ENCODE measurements at places on chromosomes 6 and 20. TPM values are rescaled to one million over a fixed set of nuclear protein-coding genes. Genes with fewer than 3 reads are reported as not detected.

DNA sequence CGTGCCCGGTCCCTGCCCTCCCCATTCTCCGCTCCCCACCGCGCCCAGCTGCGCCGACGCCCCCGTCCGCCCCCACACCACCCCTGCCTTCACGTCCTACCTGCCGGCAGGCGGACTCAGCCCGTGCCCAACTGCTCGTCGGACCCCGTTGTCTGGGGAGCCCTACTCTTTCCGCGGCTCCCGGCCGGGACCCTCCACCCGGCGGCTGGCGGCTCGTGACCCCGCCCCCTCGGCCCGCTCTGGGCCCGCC lies at the start of gene SERAC1:
TSS of gene SERAC1 (minus strand) at position 223 of the 250 bp plus-strand sequence. CDS start 9,899 bp downstream, outside the sequence.
- peaks cover 12% of the 10 kb centered on the region for H3K36me3 ChIP-seq
- peaks cover 18% of the 10 kb centered on the region for H3K4me1 ChIP-seq
- DNase-seq: no peak
- H3K27me3 ChIP-seq: no peaks in the 10 kb centered on the region

- H3K4me3 ChIP-seq: no peak overlapping the region
- DNase-seq: no peak
- peaks cover 5% of the 10 kb centered on the region for H3K36me3 ChIP-seq
- no peaks in the 10 kb centered on the region for H3K27me3 ChIP-seq
- H3K27ac ChIP-seq: no peak overlapping the region
- peaks cover 33% of the 10 kb centered on the region for H3K4me1 ChIP-seq
These were observed 82.1 kb downstream of the SLC23A2 start for GRCh38 chr20:4919047-4919704.

DNA sequence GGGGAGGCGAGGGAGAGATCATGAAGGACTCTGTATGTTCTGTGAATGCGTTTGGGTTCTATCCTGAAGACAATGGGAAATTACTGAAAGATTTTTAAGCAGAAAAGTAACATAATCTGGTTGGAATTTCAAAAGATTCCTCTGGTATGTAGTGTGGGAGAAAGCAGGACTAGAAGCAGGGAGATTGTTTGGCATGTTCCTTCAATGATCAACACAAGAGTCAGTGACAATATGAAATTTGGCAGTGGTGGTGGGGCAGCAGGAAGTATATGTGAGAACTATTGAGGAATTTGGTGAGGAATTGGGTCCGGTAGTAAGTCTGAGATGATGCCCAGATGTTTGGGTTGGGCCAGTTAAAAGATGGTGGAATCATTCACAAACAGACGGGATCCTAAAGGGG lies 348.7 kb downstream of the CD83 start:
- H3K4me3 ChIP-seq: no peak overlapping the region
- DNase-seq: no peak
- H3K4me1 ChIP-seq: peaks cover 8% of the 10 kb centered on the region
- H3K27ac ChIP-seq: no peak overlapping the region

DNA sequence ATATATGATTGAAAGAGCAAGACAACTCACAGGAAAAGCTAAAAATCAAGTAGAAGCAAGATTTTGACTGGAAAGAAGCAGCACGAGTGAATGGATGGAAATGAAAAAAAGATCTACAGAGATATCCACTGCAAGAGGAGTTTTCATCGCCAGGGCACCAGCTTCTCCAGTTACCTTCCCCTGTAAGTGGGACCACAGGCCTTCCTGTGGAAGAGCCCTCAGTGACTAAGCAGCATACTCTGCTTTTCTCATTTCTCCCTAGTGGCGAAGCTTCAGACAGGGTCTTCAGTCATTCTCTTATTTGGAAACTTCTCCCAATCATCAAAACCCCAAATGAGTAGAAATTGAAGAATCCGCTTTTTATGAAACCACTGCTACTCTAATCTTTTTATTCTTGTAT lies 40.5 kb downstream of the ADGRB3 start:
- no peak overlapping the region for H3K27ac ChIP-seq
- no peak for DNase-seq
- no peaks in the 10 kb centered on the region for H3K4me1 ChIP-seq
- H3K36me3 ChIP-seq: no peaks in the 10 kb centered on the region
- no peaks in the 10 kb centered on the region for H3K27me3 ChIP-seq

DNA sequence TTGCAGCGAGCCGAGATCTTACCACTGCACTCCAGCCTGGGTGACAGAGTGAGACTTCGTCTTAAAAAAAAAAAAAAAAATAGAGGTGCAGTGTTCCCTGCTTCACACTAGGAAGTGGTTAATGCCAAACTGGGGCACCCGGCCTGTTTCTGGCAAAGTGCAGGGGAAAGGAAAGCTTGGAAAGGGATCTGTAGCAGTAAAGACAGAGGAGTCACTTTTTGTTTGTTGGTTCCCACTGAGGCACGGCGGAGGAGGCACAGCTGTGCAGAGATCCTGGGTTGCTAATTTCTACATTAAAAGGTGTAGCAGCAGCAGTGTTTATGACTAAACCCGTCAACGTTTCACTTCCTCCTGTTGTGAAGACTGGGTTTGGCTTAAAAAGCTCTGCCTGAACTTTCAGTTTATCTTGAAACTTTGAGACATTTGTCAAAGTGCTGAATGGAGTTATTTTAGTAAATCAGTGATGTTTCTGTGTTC lies 125.6 kb downstream of the CARMIL1 start:
- H3K27me3 ChIP-seq: no peaks in the 10 kb centered on the region
- no peak for DNase-seq
- no peaks in the 10 kb centered on the region for H3K36me3 ChIP-seq
- no peak overlapping the region for H3K4me3 ChIP-seq
- H3K4me1 ChIP-seq: no peaks in the 10 kb centered on the region
- H3K27ac ChIP-seq: no peak overlapping the region

GRCh38 chr6:126530775-126531174 lies 190.9 kb downstream of the CENPW start:
- no peak for DNase-seq
- no peak overlapping the region for H3K4me3 ChIP-seq
- H3K27me3 ChIP-seq: no peaks in the 10 kb centered on the region
- H3K27ac ChIP-seq: no peak overlapping the region

DNA sequence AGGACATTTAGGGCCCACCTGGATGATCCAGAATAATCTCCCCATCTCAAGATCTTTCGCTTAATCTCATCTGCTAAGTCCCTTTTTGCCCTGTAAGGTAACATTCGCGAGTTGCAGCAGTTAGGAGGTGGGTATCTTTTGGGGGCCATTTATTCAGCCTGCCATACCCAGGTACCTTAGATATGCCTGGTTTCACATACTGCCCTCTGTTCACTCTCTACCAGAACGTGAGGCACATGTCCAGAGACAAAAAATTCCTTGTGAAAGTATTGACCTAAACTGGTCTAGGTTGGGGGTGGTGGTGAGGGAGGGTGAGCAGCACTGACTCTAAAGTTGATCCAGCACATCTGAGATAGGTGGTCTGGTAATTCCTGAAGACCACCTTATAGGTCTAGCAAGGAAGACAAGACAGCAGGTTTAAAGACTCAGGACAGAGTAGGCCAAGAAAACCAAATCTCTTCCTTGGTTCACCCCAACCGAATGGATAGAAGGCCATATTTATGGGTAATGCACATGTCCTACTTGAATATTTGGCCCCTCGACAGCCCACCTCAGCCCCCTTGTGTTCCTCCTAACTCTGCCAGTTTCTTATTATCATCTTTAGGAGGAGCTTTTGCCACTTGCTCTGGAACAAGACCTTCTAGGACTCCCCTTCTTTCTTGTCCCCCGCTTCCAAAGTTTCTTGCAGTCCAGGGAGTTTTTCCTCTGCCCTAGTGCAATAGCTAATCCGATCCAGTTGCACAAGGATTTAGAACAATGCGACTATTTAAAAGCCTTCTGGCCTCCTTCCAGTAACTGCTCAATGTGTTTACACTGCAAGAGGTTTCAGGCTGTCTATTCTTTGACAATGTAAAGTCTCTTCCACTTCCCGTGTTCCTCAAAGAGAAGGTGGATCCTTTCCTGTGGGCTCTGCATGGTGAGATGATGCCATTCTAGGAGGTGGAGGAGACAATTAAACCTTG lies 213.0 kb upstream of the LAMP5 start:
- peaks cover 3% of the 10 kb centered on the region for H3K36me3 ChIP-seq
- H3K27me3 ChIP-seq: no peaks in the 10 kb centered on the region
- no peak overlapping the region for H3K27ac ChIP-seq

GRCh38 chr6:77172578-77172977 lies 290.7 kb downstream of the HTR1B start:
- no peaks in the 10 kb centered on the region for H3K27me3 ChIP-seq
- no peak for DNase-seq
- H3K27ac ChIP-seq: no peak overlapping the region
- H3K4me3 ChIP-seq: no peak overlapping the region
- H3K36me3 ChIP-seq: no peaks in the 10 kb centered on the region

GRCh38 chr20:37385176-37385575 lies 39.2 kb downstream of the SRC start:
- no peak for DNase-seq
- peak overlapping the region; percentile 86 for H3K27ac ChIP-seq
- H3K36me3 ChIP-seq: peaks cover 12% of the 10 kb centered on the region
- peaks cover 23% of the 10 kb centered on the region for H3K4me1 ChIP-seq

DNA sequence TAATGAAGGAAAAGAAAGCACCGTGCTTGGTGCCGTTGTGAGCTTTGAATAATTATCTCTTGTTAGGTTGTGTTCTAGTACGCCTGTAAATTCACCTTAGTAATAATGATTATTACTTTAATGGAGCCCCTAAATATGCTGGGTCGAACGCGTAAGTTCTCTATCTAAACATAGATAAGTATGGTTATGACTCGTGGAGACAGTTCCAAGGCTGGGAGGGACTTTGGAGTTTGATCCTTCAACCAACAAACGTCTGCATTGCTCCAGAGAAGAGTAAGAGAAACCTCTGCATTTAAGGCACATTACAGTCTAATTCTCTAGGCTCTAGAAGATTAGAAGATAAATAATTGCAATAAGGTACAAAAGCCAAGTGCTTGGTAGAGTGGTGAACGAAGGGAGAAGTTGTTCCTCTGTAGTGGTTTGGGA lies 514 bp downstream of the ACOT13 start:
- H3K4me1 ChIP-seq: peaks cover 22% of the 10 kb centered on the region
- H3K36me3 ChIP-seq: peaks cover 31% of the 10 kb centered on the region
- peak overlapping the region; percentile 97 for H3K27ac ChIP-seq
- H3K27me3 ChIP-seq: no peaks in the 10 kb centered on the region
- peak overlapping the region; percentile 97 for H3K4me3 ChIP-seq
- no peak for DNase-seq

- H3K27ac ChIP-seq: no peak overlapping the region
- peaks cover 26% of the 10 kb centered on the region for H3K4me1 ChIP-seq
- peaks cover 5% of the 10 kb centered on the region for H3K36me3 ChIP-seq
- no peak overlapping the region for H3K4me3 ChIP-seq
These were observed 71.7 kb downstream of the ADGRG6 start for GRCh38 chr6:142373268-142374090.

- H3K4me3 ChIP-seq: no peak overlapping the region
- no peaks in the 10 kb centered on the region for H3K27me3 ChIP-seq
- peaks cover 4% of the 10 kb centered on the region for H3K36me3 ChIP-seq
- peak; percentile 22 for DNase-seq
These were observed 10.8 kb upstream of the LATS1 start for GRCh38 chr6:149728499-149729234.

DNA sequence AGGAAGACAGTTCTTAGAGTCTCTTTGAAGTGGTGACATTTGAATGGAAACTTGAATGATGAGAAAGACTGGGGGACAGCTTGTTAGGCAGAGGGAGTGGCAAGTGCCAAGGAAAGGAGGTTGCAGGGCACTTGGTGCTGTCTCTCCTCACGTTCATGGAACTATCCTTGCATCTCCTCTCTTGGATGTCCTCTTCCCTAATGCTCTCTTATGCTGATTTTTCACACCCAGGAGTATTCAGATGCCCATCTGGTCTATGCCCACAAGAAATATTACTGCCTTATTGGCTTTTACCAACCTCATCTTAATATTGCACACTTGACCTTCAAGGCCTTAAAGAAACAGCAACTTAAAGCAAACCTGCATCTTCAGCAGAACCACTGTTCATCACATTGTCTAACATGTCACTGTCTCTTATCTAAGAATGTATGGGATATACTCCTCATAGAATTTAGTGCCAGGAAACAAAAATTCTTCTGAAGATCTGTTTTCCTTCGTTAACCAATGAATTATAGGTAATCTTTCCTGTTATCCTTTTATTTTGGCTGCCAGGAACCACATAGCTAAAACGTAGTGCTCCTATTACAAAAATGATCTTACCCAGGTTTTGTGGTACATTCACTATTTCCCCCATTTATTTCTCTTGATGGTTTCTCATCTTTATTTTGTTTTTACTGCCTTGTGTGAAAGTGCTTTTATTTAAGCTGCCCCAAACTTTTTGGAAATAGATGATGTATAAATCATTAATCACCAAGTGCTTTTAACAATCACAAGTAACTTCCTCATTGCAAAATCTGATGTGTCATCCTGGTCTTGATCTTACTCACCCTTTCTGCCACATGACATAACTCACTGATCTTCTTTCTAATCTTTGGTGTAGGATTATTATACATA lies 12.8 kb downstream of the RGS17 start:
- H3K36me3 ChIP-seq: peaks cover 6% of the 10 kb centered on the region
- DNase-seq: no peak
- no peak overlapping the region for H3K27ac ChIP-seq
- H3K4me1 ChIP-seq: no peaks in the 10 kb centered on the region
- no peaks in the 10 kb centered on the region for H3K27me3 ChIP-seq

- H3K27me3 ChIP-seq: peaks cover 3% of the 10 kb centered on the region
- no peak for DNase-seq
These were observed 308.1 kb downstream of the FOXC1 start for GRCh38 chr6:1917626-1918371.

- no peaks in the 10 kb centered on the region for H3K27me3 ChIP-seq
- peaks cover 18% of the 10 kb centered on the region for H3K36me3 ChIP-seq
- DNase-seq: no peak
- H3K4me1 ChIP-seq: peaks cover 43% of the 10 kb centered on the region
- H3K4me3 ChIP-seq: no peak overlapping the region
These were observed 14.8 kb downstream of the MTHFD1L start for GRCh38 chr6:150880336-150880735.

DNA sequence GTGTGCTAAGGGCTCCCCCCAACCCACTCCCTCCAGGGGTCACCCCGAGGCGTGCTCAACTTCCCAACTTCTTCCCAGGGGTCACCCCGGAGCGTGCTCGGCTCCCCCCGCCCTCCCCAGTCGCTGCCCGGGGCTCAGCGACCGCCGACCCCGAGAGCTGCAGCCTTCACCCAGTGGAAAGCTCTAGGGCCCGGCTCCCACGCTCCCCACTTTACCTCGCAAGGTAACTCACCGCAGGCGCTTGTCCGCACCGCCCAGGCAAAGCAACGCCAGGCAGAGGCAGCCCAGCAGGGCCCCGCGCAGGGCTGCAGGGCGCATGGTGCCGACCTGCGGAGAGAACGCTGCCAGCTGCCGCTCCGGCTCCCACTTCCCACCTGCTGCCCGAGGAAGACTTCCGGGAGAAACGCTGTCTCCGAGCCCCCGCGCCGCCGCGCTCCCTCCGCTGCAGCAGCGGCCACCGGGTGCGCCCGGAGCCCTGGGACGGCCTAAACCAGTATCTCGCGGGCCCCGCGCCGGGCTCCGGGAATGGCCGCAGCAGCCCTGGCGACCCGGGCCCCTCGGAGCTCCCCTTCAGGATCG lies 396 bp downstream of the RNASET2 start:
- H3K4me1 ChIP-seq: peaks cover 39% of the 10 kb centered on the region
- peaks cover 5% of the 10 kb centered on the region for H3K27me3 ChIP-seq
- no peak overlapping the region for H3K27ac ChIP-seq
- peak overlapping the region; percentile 90 for H3K4me3 ChIP-seq

Gene RBL1
- 7.6 TPM for total RNA-seq

Gene PREX1
- total RNA-seq: 20.8 TPM

Gene ARMH2
- not detected for total RNA-seq

Gene COL20A1
- total RNA-seq: 0.36 TPM

Gene POU3F2
- 1.4 TPM for total RNA-seq

Gene EFCAB8
- total RNA-seq: 0.07 TPM
